ENCODE measurements at places on chromosomes 16 and 17.

DNA sequence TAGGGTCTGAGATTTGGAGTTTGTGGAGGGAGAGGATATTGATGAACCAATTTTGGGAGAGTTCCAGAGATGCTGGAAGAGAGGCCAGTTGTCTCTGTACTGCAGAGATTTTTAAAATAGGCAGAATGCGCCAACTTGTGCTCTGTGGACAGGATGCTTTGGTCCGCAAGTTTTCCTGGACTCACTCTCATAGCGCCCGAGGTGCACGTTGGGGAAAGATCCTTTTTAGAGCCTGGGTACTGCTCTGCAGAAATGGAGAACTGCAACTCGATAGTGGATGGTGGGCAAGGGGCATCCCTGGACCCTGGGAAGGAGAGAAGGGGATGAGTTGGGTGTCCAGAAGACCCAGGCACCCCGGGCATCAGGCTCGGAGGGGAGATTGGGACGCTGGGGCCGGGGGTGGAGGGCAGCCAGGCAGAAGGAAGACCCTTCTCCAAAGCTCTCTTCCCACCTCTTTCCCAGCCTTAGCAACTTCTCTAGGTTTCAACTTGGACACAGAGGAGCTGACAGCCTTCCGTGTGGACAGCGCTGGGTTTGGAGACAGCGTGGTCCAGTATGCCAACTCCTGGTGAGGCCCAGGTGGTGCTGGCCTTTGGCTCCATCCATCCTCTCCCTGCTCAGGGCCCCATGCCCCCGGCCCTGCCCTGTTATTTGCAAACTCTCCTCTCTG lies 590 bp downstream of the ITGAX start:
- DNase-seq: no peak

- no peak for DNase-seq
Measured at GRCh38 chr17:43547659-43548256, 1.6 kb upstream of the ETV4 start.

DNA sequence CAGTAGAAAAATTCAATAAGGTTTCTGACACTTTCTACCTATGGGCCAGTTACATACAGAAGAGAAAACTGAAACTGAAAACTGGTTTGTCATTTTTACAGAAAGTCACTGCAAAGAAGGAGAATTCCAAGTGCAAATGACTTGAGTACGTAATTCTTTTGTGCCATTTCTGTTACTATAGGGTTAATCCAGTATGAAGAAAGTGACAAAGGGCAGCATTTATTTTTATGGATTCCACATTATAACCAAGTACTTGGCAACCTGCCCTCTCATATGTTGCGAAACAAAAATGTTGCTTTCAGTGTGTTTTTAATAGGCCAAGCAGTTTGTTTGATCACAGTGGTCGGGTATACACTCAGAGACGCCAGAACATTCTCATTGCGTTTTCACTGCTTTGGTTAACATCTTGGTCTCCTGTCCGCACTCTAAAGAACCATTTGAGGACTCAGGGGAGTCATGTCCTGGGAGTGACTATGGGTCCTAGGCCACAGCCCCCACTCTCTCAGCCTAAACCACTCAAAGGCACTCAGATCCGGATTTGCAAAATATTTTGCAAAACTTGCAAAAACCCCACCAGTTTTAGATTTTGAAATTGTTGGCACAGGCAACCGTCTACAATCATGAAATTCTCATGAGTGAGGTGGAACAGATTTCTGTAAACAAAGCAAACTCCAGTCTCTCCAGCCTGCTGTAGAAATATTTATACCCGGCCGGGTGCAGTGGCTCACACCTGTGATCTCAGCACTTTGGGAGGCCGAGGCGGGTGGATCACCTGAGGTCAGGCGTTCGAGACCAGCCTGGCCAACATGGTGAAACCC lies 15.4 kb upstream of the HELZ start:
- DNase-seq: peak; percentile 53

DNA sequence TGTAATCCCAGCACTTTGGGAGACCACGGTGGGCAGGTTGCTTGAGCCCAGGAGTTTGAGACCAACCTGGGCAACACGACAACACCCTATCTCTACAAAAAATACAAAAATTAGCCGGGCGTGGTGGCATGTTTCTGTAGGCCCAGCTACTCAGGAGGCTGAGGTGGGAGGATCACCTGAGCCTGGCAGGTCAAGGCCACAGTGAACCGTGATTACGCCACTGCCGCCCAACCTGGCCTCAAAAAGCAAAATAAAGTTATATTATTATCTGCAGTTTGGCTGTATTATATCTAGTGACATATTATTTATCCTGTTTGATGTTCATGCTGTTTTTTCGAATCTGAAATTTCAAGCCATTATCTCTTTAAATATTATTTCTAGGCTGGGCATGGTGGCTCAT lies 26.5 kb downstream of the ST3GAL2 start:
- no peak for DNase-seq

- DNase-seq: no peak
Measured at GRCh38 chr16:73172973-73173709, 125.2 kb upstream of the ZFHX3 start.

- DNase-seq: no peak
Measured at GRCh38 chr17:50816771-50817751, 18.3 kb upstream of the WFIKKN2 start.

- peak; percentile 93 for DNase-seq
Measured at GRCh38 chr16:67641779-67642708, 2.9 kb upstream of the CARMIL2 start.

GRCh38 chr17:66963909-66964771 lies at the start of gene CACNG4:
Gene CACNG4 (plus strand): TSS chr17:66964707. CDS start chr17:66964912, 205 bp downstream.
- no peak for DNase-seq

GRCh38 chr16:31107465-31107867 lies 720 bp upstream of the BCKDK start:
- DNase-seq: no peak

DNA sequence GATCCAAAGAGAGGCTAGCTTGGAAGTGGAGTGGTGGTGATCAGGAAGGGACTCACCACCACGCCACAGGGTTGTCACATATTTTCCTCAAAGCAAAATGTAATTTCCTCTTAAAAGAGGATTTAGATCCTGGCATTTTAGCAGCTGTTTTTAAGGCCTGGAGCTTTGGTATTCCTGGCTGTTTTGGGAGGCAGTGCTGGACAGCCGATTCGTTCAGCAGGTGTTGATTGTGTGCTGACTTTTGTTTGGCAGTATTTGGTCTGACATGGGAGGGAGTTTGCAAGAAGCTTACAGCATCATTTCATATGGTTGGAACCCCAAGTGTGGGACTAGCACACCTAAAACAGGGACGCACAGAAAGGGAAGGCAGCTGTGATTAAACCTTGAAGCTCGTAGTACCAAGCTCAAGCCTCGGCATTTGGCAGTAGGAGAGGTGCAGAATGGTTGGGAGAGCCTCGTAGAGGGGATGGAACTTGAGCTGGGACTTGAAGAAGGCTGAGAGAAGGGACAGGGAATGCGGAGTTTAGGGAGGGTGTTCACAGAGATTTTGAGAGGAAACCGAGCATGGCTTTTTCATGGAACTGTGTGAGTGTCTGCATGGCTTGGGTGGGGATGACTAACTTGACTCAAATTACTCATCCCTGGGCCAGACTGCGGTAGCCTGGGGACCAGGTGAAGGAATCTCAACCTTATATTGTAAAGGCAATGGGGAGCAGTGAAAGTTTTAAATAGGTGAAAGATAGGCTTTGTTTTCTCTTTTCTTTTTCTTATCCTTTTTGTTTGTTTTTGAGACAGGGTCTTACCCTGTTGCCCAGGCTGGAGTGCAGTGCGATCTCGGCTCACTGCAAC lies 52.3 kb downstream of the RPTOR start:
- no peak for DNase-seq

DNA sequence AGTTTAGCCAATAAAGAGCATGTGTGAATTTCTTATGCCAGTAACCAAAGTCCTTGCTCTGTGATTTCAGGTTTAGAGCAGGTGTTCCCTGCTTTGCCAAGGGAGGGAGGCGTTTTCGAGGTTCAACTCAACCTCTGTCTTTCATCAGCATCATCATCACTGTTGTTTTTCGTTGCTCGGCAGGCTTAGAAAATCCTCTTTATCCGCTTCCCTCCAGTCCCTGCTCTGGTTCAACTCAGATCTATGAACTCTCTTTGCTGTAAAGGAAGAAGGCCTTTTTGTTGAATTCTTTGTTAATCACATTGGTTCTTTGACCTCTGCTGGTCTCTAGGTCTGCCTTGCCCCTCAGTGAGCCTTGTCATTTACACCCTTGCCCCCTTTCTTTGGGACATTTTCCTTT lies 243.9 kb upstream of the RBFOX1 start:
- no peak for DNase-seq

DNA sequence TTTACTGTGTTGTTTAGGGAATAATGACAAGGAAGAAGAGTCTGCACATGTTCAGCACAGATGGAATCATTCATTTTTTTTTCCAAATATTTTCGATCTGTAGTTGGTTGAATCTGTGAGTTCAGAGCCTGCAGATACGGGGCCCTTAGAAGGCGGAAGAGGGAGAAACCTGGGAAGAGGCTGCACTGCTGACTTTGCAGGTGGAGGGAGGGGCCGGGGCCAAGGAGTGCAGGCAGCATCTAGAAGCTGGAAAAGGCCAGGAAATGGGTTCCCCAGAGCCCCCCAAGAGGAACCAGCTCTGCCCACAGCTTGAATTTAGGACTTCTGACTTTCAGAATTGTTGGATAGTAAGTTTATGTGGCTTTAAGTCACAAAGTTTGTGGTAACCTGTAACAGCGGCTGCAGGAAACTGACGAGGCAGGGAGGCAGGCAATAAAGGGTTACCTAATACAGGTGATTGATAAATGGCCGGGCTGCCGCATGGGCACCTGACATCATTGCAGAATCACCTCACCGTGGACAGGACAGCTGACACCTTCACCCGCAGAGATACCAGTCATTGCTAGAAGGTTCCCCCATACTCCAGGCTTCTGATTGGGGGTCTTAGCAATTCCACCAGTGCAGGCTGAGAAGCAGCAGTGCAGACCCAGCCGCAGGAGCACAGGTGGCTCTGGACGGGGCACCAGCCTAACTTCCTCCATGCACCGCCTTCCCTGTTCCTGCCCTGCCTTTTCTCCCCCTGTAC lies 181.3 kb downstream of the IRF8 start:
- DNase-seq: no peak

- peak; percentile 49 for DNase-seq
Measured at GRCh38 chr17:8894673-8895578, 27.5 kb upstream of the PIK3R6 start.

DNA sequence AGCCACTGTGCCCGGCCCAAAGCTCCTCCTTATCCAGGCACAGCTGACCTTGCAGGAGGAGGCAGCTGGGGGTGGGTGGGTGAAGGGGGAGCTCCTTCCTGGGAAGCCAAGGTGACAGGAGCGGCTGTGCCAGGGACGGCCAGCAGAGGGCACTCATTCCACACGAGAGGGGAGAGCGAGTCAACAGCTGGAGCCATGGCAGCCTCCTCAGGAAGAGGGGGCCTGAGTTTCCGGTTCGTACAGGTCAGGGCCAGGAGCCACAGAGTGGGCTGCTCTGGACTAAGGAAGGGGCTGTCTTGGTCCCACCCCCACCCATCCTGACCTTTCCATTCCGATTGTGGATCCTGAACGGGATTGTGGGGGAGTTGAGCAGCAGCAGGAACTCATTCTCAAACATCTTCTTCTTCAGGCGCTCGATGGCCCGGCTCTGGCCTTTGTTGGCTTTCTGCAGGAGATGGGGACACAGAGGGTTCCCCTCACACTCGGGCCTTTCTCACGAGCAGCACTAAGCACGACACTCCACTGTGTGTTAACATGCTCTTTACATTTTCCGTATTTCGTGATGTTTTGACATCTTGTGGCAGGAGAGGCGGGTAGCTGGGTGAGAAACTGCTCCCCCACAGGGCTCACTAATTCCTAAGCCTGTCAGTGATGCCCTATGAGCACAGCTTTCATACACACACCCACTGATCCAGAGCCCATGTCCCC lies 61.6 kb downstream of the TIMM22 start:
- peak; percentile 66 for DNase-seq

- peak; percentile 86 for DNase-seq
Measured at GRCh38 chr17:81097943-81098308, 63.0 kb downstream of the BAIAP2 start.

- no peak for DNase-seq
Measured at GRCh38 chr16:66549284-66550131, at the start of gene TK2. Gene TK2 (minus strand): TSS chr16:66550122. CDS start chr16:66550061, 61 bp downstream.

GRCh38 chr17:31074772-31075555 lies 19.8 kb upstream of the NF1 start:
- DNase-seq: no peak

DNA sequence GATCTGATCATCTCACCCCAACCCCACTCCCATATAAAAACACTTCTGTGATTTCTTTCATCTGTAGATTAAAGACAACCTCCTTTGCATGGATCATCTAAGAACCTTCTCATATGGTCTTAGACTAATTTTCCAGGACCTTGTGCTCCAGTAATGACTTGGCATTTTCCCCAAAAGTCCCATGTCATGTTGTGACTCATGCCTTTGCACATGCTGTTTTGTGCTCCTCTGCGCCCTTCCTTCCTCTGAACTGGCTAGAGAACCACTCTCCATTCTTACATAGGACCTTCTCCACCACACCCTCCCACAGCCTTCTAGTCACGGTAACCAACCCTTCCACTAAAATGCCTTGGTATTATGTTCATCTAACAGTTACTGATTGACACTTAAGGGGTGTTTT lies 99.5 kb upstream of the AXIN2 start:
- peak; percentile 51 for DNase-seq

GRCh38 chr16:49617016-49617629 lies 238.8 kb downstream of the ZNF423 start:
- no peak for DNase-seq

- DNase-seq: no peak
Measured at GRCh38 chr17:32854207-32854606, 22.7 kb downstream of the MYO1D start.

DNA sequence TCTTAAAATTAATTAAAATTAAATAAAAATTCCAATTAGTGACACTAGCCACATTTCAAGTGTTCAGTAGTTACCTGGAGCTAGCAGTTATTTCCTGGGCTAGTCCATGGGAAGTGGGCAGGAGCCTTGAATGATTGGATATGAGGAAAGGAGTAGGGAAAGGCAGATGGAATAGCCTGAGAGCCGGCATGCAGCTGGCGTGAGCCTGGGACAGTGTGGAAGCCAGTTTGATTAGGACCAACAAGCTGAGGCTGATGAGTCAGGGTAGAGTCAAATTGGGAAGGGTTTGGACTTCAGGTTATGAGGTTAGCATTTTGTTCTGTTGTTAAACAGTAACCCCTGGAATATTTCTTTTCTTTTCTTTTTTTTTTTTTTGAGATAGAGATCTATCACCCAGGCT lies 15.3 kb upstream of the GNA13 start:
- peak; percentile 49 for DNase-seq

DNA sequence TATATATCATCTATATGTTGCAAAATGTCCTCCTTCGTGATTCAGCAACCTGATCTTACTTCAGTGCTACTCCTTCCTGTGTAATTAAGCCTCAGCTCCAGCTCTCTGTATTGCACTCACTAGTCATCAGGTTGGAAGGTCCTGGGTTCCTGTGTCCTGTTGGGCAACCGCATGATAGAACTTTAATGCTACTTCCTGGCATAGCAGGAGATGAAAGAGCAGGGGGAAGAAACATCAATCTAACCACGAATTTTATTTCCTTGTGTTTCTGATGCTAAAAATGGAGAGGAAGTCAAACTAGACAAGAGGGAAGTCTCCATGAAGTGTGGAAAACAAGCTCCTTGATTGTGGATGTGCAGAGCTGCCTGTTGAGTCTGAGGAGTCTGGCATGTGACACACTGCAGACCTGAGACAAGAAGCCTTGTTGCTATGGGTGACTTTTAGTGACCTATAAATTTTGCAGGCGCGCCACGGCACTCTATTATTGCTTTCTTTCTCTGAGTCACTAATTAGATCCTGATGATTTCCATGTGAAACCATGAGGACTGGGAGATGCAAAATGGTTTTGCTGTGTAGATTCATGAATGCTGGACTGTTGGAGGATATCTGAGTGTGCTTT lies 25.6 kb downstream of the IGSF6 start:
- DNase-seq: peak; percentile 92

Measured in H4 (cell line).